ENCODE measurements at places on chromosomes 4 and X.

DNA sequence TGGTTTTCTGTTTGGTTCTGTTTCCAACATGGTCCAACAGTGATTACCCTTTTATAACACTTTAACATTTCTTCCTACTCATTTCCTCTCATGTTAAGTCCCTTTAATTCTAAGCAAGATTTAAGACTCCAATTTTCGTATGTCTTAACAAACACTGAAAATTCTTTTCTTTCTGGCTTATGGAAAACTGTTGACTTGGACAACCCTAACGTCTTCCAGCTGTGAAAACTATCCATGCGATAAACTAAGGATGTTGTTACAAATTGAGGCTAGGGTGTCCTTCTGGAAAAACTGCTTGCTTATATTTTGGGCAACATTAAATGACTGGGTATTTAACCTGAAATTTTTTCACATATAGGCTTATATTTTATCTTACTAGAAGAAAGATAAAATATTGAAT is 33.9 kb upstream of the RTL3 start:
- no peak for DNase-seq

- DNase-seq: no peak
Observed at GRCh38 chr4:100511896-100512295, 5.9 kb downstream of the EMCN start.

DNA sequence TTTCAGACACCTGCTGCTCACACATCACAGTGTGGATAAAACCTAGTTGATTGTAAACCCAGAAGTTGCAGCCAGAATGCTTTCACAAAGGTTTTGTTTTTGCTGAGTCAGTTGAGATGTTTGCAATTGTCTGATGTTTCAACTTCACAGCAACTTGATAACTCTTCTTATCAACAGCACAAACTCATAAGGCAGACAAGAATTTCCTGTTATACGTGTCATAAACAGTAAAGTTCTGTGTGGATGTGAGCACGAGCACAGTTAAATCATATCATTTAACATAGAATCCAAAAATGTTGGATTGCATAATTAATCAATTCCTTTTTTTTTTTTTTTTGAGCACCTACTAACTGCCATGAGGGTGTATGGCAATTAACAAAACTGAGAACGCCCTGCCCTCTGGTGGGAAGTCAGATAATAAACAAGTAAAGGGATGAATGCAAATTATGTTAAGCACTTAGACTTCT is 512.2 kb downstream of the PDHA2 start:
- DNase-seq: no peak

- no peak for DNase-seq
Observed at GRCh38 chrX:40891798-40892197, 156.5 kb upstream of the MED14 start.

DNA sequence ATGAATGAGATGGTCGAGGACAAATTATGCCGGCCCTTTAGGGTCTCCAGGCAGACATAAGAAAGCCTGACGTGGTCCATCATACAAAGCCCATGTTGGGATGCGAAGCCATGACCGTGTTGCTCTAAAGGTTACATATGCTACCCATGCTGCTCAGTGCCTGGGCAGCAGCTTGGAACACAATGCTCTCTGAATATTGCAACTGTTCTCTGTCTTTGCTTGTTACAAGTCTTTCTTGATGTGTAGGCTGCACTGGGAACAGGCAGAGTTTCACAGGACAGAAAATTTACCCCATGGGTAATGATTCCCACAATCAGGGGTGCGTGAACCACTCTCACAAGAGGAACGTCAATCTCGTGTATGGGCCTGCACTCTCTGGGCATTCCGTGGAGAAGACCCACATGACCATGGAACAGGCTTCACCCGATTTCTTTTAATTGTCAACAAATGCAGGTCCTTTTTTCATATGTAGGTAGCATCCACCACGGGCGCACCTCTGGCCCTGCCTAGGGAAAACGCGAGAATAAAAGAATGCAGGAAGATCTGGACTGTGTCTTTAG is 66.3 kb downstream of the NBDY start:
- DNase-seq: no peak

GRCh38 chr4:81142744-81143143 is 72.3 kb downstream of the PRKG2 start:
- no peak for DNase-seq

DNA sequence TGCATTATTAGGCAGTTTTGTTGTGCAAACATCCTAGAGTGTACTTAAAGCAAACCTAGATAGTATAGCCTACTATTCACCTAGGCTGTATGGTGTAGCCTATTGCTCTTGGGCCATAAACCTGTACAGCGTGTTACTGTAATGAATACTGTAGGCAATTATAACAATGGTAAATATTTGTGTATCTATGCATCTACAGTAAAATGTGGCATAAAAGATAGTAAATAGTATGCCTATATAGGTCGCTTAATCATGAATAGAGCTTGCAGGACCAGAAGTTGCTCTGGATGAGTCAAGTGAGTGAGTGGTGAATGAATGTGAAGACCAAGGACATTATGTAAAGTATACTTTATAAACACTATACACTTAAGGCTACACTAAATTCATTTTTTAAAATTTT is 16.6 kb downstream of the USO1 start:
- DNase-seq: no peak

- no peak for DNase-seq
Observed at GRCh38 chr4:184356366-184356765, 118.0 kb downstream of the IRF2 start.

GRCh38 chrX:125204681-125205132 is 115.0 kb upstream of the TEX13C start:
- DNase-seq: no peak

- peak; percentile 32 for DNase-seq
Observed at GRCh38 chrX:30283456-30284200, 25.6 kb downstream of the NR0B1 start.

GRCh38 chr4:60891947-60892346 is 308.2 kb upstream of the ADGRL3 start:
- DNase-seq: no peak

GRCh38 chrX:113933931-113934330 is 650.0 kb upstream of the HTR2C start:
- no peak for DNase-seq

GRCh38 chrX:79146640-79147390 is 2.3 kb downstream of the GPR174 start:
- no peak for DNase-seq

GRCh38 chrX:10104958-10105658 is 51.7 kb upstream of the CLCN4 start:
- DNase-seq: no peak

DNA sequence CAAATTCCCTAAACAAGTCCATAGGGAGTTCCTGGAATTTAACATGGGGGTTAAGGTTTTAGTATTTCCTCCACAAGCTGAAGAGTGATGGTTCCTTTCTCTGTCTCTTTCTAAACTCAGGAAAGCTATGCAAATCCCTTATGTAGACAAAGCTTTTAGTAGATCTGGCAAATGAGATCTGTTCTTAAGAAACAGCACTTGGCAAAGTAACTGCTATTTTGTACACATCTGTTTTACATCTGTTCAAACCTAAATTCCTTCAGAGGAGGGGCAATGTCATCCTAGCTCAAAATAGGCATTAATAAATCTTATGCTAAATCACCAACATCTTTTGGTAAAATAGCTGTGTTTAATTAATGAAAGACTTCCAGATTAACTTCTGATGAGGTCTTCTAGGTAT is 137.8 kb upstream of the TBC1D9 start:
- no peak for DNase-seq

GRCh38 chrX:3577551-3577950 is 135.9 kb downstream of the PRKX start:
- no peak for DNase-seq

GRCh38 chrX:155873188-155873587 is 8.0 kb upstream of the VAMP7 start:
- DNase-seq: no peak

DNA sequence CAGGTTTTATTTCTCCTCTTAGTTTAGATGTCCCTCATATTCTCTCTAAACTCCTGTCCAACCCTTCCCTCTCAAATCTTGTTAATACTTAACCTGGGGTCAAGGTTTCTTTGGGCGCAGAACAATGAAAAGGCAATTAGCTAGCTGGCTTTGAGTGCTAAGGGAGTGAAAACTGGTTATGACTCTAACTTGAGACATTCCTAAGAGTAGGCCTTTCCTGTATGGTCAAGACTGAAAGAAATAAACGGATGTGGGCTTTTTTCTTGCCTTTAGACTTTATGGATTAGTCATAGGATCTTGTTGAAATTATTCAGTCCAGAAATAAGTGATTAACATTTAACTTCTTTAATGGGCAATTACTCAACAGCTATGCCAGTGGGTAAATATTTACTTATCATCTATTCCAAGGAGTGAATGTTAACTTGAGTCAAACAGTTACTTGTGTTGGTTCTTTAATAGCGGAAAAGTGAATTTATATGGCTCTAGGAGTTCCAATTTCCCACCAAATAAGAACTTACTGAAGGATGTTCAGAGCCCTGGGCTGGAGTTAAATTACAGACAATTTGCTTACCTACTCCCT is 141.7 kb upstream of the SCML1 start:
- DNase-seq: no peak

DNA sequence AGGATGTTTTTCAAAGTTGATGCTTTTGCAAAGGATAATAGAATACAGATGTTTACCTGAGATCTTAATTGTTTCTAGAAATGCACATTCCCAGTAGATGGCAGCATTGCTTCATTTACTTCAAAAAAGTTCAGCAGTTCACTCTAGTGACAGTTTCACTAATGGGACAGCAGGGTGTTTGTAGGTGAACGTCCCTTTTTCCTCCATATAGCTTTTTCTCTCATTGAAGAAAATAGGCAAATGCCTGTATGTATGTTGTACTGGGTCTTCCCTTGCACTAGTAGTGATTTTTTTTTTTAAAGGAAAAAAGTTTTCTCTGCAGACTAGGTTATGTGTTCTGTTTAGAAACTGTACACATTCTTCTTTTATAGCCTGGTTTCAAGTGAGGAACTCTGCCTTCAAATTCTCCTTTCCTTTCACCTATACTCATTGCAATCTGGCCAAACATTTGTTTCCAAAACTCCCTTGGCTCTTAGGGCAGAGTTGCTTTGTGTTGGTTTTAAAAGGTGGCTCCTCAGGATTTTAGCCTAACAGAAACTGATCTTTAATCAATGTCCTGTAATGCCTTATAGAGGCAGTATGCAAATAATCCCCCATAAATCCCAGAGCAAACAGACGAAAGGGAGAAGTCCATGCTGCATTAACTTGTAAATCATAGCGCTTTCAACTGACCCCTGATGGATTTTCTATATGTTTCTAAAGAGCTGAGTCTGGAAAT is 86.3 kb downstream of the EGF start:
- peak; percentile 70 for DNase-seq

DNA sequence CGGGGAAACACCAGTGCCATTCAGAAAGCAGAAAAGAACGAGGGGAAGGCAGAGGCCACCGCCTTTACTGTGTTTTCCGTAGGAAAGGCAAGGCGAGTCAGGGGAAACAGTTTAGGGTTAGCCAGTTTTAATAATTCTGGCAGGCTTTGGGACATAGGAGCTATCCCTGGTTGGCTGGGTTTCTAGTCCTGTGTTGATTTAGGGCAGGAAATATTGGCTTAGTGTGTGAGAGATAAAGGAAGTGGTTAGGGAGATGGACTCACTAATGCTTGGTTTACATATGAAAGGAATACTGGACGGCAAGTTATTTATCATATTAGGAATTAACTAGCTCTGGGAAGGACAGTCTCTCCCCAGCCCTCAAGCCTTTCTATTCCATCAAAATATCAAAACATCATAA is 53.1 kb downstream of the SYNPO2 start:
- DNase-seq: no peak

DNA sequence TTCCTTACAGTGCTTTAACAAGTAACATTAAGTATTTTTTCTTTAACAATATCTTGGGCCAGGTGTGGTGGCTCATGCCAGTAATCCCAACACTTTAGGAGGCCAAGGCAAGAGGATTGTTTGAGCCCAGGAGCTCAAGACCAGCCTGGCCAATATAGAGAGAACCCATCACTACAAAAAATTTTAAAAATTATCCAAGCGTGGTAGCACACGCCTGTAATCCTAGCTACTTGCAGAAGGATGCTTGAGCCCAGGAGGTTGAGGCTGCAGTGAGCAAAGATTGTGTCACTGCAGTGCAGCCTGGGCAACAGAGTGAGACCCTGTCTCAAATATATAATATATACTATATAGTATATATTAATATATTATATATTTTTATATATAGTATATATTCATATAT is 162.2 kb downstream of the ZNF674 start:
- no peak for DNase-seq

DNA sequence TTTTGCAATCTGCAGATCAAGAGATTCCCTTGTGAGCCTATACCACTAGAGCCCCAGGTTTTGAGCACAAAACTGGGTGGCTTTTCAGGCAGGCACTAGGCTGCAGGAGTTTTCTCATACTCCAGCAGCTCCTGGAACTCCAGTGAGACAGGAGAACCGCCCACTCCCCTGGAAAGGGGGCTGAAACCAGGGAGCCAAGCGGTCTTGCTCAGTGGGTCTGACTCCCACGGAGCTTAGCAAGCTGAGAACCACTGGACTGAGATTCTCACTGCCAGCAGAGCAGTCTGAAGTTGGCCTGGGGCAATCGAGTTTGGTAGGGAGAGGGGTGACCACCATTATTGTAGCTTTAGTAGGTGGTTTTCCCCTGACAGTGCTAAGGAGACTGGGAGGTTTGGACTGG is 313.8 kb upstream of the TEX13C start:
- no peak for DNase-seq

DNA sequence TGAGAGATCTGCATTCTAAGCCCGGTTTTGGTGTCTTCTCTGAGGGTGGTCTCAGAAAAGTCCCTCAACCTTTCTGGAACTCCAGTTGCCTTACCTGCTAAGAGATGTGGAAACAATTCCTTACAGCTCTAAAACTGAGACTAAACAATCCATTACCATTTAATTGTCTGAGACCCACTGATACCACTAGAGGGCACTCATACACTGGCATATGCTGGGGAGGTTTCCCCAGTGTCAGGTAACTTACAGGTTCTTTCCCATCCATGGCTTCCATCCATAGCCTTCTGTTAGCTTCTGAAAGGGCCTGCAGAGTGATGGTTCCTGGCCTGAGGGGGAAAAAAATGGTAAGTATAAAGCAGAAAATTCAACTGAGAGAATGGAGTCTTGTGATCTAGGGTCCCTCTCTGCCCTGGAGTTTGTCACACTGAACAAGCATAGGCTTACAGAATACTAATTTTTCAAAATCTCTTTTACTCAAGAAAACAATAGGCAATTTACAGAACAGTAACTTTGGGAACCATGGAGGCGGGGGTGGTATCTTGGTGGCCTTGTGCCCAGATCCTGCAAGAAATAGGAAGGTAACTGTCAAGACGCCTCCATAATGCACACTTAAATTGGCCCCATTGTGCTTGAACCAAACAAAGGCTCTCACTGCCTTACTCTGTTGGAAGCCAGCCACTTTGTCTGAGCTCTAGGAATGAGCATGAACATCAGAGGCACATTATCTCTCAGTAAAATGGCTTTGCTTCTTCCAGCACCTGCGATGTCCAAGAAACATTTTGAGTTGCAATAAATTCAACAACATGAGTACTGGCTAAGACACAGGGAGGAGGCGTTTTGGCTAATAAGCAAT is 236.1 kb downstream of the OPHN1 start:
- DNase-seq: peak; percentile 27
